BJ (cell line): ENCODE measurements at places on chromosomes 2 and 18.

DNA sequence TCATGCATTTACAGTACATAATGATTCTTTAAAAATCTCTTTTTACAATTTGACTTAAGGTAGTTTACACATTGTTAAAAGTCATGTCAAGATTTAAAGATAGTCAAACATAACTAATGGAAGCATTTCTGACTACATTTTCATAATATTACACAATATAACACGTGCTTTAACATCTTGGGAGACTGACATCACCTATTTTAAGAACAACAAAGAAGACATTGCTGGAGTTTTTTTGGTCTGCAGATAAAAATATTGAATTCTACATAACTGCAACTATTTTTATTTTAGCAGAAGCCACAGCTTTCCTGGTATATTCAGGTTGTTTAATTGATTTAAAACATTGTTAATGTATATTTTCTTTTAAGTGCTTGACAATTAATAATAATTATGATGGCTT lies 65.7 kb downstream of the UBR3 start:
- no peak for DNase-seq

DNA sequence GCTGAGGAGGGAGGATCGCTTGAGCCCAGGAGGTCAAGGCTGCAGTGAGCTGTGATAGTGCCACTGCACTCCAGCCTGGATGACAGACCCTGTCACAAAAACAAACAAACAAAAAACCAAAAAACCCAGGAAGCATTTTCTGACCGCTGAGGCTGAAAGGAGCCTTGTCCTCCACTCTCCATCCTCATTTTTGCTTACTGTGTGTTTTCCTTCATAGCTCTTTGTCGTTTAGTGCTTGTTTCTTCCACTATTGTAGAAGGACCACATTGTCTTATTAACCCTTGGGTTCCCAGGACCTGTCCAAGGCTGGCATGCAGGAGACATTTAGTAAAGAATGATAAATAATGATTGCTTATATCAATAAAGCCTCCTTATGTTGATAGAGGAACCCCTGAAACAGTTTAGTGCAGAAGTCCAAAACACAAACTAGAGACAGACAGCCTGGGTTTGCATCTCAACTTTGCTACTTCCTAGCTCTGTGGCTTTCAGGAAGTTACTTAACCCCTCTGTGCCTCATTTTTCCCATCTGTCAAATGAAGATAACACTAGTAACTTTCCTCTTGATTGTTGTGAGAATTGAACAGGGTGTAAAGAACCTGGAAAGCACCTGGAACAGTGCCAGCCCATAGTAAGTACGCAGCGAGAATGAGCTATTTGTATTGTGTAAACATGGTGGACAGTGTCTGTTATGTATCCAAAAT lies 126.0 kb downstream of the LPIN1 start:
- no peak for DNase-seq

DNA sequence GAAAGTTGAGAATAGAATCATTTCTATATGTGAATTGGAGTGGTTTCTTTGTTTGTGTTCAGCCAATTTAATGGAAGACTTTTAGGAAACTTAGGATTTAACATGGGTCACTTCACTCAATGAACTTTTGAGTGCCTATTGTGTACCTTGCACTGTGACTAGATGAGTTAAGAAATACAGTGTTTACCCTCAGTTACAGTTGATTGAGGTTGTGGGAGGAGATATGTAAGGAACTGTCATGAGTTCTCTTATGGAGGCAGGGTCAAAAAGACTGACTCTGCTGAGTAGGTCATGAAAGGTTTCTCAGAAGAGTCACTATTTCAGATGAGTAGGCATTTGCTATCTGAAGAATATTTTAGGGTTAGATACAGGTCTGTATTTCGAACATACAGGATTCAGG lies 98.6 kb downstream of the RAB3GAP1 start:
- DNase-seq: no peak

DNA sequence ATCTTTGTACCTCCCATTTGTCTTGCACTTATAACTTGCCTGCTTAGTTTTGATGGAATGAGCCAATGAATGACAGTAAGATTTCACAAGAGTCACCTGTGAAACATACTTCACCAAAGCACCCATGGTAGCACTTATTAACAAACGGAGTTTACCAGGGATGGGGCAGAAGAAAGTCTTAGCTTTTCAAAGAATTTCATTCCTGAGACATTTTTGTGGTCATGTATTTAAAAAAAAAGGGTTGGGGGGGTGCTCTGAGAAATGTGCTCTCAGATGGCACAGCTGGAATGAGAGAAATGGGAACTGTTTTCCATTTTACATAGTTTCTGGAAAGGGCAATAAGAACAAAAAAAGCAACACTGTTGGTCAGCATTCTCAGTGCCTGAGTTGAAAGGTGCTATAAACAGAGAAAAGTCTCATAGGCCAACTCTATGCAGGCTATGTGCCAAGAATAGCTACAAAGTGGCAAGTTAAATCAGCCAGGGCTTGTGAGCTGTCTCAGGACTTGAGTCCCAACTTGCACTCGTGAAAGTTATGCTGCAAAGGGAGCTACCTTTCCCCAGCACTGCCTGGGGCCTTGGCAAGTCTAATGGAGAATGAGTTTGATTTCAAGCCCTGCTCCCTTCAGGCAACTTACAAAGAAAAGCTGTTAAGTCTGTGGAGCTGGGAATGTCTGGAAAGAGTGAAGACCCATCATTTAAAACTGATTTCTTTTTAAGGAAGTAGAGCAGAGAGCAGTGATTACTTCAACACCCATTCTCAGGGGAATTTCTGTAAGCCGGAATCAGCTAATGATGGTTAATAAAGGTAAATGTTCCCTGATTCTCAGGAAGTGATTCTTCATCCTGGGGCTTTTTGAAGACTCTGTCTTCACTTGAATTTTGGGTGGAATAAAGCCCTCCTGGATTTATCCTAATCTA lies 170.6 kb downstream of the SLC8A1 start:
- peak; percentile 89 for DNase-seq

- DNase-seq: no peak
These were observed 52.9 kb downstream of the DPYSL5 start for GRCh38 chr2:26900831-26901321.

DNA sequence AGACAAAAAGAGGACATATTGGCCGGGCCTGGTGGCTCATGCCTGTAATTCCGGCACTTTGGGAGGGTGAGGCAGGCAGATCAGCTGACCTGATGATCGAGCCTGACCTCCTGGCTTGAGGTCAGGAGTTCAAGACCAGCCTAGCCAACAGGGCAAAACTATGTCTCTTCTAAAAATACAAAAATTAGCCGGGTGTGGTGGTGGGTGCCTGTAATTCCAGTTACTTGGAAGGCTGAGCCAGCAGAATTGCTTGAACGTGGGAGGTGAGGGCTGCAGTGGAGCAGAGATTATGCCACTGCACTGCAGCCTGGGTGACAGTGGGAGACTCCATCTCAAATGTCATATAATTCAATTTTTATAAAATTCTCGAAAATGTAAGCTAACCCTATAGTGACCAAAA lies 84.5 kb downstream of the SEMA4F start:
- DNase-seq: no peak

DNA sequence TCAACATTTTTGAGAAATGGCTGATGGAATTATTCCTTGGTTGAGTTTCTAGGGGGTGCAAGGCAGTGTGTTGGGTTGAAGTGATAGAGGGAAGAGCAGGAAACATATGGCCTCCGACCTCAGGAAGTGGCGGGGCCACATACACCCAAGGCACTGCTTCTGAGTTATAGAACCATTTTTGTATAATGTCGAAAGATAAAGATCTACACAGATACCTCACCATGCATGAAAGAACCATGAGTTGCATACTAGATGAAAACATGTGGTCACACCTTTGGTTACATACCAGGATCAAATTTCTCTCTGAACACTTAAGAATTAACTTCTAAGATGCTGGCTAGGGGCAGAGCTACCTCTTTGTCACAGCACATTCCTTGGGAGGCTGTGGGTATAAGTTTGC lies 23.2 kb downstream of the LAMA3 start:
- DNase-seq: no peak

DNA sequence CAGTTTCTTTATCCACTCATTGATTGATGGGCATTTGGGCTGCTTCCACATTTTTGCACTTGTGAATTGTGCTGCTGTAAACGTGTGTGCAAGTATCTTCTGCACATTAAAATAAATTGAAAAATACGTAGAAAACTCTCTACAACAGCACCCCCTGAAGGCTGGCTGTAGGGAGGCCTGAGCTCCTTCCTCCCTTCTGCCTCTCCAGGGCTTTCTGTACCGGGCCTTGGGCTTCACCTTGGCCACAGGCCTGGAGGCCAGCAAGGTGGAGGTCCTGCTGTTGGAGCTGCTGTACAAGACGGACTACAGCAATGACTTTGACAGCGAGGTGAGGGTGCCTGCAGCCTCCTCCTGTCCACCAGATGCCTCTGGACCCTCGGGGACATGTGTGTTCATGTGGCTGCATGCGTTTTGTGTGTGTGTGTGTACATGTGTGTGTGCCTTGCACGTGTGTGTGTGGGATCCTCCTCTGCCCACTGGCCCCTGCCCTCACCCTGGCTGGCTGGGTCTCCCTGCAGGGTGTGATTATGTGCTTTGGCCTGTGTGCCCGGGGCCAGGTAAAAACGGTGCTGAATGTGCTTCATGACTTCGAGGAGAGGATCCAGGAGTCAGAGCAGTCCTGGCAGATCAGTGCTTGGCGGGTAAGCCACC lies 29.2 kb downstream of the MROH2A start:
- no peak for DNase-seq

DNA sequence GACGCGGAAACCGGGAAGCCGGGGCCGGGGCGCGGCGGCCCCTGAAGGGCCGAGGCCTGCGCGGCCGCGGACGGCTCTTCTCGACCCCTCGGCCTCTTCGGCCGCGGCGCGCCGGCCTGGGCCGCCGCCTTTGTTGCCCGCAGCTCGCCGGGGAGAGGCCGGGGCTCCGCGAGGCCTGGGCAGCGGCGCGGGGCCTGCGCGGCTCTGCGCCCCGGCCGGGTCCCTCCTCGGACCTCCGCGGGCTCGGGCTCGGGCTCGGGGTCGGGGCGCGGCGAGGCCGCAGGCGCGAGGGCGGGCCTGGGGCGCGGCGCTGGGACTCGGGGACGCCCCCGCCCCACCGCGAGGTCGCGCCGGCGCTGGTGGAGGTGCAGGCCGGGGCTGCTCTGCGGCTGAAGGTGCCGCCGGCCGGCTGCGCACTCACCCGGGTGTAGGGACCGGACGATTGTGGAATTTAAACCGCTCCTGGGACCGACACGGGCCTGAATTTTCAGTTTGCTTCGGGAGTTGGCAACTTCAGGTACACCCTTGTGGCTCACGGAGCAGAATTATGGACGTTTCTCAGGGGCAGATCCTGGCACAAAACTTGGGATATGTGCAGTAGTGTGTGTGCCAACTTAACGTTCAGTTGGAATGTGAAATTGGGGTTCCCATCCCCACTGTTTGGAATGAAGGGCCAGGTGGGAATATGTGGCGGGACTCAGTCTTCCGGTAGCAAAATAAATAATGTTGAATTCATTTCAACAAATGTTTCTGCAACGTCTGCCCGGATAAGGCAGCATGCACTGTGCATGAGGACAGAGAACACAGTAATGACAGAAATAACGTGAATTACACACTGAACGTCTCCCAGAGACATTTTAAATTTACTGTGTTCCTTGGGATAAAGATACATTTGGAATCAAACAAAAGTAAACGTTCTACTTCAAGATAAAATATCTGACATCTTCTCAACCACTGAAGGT lies 787 bp downstream of the SOCS6 start:
- DNase-seq: no peak

- peak; percentile 4 for DNase-seq
These were observed 100.8 kb upstream of the ATP5MC3 start for GRCh38 chr2:175282300-175282699.

DNA sequence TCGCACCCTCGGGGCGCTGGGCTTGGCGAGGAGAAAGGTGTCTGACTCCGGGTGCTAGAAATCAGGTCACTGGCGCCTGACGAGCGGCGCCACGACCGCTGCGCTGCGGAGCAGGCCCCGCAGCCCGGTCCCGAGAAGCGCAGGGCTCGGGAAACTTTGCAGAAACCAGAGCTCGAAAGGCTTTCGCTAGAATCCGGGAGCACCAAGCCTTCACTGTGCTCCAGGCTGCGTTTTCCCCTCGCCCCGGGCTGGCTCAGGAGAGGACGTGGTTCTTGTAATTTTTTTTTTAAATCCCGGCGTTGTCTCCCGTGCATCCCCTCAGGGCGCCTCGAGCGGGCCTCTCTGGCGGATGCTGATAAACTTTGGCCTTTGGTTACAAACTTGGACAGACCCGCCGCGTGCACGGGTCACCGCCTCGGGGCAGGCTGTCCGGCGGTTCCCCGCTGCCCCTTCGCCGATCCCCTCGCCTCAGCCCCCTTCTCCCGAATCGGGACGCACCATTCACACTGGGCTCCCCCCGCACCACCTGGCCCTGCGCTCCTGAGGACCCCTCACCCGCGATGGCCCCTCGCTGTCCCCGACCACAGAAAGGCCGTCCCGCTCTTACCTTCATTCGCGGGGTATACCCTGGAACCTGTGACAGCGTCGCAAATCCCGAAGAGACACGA lies 419 bp downstream of the EPHA4 start:
- DNase-seq: no peak

DNA sequence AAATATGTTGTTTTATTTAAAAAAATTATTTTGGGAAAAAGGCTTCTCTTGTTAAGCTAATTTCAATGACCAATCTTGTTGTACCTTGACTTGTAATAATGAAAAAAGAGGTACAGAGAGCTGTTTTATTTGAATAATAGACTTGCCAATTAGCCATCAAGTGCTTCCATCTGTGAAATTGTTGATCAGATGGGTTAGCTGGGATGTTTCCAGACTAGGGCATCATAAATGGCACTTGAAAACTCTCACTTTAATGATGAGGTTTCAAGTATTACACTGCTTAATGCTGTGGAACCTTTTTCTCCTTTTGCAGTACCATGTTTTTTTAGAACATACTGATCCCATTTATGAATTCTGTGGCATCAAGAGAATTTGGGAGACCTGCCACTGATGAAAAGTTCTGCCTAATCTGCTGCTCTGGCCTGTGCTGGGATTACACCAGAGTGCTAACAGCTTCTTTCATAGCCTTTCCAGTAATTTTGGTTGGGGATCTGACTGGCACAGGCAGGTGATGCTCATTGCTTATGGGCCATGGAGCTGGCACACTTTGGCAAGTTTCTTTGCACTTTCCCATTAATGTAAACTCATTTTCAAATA lies 24.2 kb downstream of the PSMD14 start:
- no peak for DNase-seq

DNA sequence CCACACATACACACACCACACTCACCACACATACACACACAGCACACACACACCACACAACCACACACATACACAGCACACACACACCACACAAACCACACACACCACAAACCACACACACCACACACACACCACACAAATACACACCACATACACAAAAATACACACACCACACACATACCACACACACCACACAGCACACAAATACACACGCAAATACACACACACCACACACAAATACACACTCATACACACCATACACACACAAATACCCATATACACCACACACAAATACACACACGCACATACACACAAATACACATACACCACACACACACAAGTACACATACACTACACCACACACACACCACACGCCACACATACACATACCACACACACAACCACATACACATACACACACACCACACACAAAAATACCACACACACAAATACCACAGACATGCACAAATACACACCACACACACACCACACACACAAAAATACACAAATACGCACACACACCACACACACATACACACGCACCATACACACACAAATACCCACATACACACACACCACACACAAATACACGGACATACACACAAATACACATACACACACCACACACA lies 134.6 kb upstream of the TWIST2 start:
- DNase-seq: no peak
